ENCODE measurements at places on chromosomes 5 and 9.

GRCh38 chr5:144436007-144436406 lies 265.3 kb downstream of the KCTD16 start:
- no peak for DNase-seq

DNA sequence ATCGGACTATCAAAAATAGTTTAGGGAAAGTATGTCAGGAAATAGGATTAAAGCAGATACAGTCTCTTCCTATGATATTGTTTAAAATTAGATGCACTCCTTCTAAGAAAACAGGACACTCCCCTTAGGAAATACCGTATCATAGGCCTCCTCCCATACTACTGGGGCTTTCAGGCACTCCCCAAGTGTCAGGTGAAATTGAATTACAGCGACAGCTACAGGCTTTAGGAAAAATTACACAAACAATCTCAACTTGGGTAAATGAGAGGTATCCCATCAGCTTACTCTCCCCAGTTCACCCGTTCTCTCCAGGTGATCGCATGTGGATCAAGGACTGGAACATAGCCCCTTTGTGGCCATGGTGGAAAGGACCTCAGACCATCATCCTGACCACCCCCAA lies 110.4 kb upstream of the EPB41L4A start:
- DNase-seq, result no peak

DNA sequence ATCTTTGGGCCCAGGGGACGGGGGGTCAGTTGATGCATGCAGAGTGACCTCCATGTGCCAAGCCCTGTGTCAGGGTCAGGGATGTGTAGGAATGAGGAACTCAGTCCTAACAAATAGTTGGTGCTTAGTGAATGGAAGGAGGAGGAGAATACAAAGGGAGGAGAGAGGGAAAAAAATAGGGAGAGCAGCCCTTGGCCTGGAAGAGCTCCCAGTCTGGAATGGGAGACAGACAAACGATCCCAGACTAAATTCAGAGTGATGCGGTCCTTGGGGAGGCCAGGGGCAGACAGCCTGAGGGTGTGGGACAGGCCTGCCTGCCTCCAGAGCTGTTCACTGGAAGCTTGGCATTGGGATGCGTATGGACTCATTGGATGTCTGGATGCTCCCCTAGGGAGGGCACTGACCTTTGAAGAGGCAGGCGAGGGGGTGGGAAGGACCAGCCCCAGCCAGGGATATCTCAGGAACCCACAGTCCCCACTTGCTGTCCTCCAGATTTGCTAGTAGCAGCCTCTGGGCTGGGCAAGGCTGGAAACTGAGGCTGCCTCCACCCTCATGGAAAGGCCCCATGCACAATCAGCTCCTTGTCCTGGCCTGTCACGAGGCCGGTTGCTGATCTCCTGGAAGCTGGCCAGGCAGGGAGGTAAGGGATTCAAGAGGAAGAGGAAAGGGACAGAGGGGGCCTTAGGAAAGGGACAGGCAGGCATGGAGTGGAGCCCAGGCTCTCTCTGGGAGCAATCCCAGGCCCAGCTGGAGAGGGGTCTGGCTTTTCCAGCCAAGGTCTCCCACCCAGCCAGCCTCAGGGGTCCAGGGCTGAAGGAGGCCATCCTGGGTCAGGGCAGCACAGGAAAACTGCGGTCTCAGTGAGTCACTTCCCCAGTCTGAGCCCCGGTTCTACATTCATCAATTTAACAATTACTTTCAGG lies 69.0 kb upstream of the GGTA1 start:
- DNase-seq, result no peak

DNA sequence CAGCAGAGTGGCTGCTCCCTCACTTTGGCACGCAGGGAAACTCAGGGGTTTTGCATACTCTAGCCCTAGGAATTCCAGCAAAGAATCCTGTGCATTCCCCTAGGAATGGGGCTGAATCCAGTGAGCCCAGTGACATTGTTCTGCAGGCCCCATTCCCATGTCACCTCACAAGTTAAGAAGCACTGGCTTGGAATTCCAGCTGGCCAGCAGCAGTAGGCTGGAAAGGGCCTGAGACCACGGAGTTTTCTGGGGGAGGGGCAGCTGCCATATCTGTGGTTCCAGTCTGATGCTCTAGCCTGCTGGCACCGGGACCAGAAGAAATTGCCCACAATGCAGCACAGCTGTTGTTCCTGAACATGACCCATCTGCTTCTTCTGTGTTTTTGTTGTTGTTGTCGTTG lies 217.6 kb upstream of the DMRTA1 start:
- DNase-seq, result no peak

DNA sequence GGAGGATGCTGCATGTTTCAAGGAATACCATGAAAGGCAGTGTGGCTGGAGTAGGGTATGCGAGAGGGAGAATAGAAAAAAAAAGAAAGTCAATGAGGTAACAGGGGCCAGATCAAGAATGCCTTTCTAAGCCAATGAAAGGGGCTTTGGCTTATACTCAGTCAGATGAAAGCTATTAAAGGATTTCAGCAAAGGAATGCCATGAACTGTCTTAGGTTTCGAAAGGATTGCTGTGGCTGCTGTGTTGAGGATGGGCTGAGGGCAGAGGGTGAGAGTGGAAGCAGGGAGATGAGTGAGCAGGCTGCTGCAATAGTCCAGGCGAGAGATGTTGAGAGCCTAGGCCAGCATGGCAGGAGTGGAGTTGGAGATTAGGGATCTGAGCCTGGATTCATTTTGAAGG lies 135.4 kb upstream of the CKMT2 start:
- DNase-seq, result no peak

DNA sequence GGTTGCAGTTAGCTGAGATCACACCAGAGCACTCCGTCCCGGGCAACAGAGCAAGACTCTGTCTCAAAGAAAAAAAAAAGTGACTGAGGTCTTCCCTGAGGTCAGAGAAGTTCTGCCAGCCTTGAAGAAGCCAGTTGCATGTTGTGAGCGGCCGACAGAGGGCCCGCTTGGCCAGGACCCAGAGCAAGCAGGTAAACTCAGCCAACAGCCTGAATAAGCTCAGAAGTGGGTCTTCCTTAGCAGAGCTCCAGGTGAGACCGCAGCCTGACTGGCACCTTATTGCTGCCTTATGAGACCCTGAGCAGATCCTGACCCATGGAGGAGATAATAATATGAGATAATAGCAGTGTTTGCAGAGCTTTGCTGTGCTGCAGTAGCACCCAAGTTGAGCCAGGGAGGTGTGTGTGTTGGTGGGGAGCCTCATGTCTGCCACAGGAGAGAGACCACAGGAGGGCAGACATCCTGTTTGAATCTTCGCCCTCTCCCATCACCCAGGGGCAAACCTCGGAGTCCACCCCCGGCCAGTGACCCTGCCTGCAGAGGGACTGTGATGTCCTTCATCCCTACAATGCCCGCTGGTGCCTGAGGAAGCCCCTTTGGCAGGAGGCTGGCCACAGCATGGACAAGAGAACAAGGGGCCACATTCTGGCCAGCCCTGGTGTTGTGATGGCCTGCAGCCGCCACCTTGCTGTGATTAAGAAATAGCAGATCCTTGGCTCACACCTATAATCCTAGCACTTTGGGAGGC lies 10.8 kb upstream of the BARX1 start:
- no peak for DNase-seq

DNA sequence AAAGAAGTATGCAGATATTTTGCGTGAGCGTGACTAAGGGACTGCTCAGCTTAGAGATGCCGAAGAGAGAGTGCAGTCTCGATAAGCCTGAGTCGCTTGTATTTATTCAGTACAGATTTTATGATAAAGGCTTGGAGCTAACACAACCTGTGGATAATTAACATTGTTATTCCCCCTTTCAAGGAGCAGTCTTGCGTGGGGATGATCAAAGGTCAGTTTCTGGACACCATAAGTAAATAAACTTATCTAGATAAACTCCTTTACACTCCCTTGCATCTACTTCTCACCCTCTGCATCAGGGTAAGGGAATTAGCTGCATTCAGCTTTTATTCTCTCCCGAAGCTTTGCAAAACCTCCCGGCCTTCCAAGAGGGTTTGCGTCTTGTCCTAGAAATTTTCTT lies 357.8 kb upstream of the ST8SIA4 start:
- no peak for DNase-seq

- no peak for DNase-seq
These were observed 228.1 kb downstream of the NFIB start for GRCh38 chr9:14085810-14086209.

DNA sequence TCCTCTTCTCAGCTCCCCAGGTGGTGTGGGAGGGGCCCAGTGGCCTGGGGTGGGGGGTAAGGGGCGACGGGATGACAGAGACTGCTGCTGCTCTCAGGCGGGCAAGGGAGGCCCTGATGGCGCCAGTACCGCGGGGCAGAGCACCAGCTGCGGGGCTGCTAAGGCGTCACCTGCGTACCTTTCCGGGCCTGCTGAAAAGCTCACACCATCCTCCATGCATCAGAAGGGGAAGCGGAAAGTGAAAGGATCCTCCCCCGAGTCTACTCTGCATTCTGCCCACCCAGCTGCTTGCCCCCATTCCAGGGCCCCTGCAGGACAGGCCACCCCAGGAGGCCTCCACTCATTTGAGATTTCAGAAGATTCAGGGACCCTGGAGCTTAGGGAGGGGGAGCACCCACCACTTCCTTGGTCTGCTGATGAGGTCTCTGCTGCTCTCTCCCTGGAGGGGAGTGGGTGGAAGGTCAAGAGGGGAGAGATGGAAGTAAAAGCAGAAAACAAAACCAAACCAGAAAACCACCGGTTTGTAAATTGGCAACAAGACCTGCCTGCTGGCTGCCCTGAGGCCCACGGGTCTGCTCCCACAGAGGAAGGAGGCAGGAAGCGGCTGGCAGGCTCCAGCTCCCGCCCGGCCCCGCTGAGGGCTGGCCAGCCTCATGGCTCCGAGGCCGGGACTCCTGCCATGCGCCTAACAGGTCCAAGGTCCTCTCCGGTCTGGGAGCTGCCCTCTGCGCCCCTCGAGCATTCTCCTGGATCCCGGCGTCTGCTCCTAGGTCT lies 33.6 kb downstream of the PRRT1B start:
- no peak for DNase-seq

GRCh38 chr5:171577042-171577758 lies 157.8 kb downstream of the FGF18 start:
- no peak for DNase-seq

- no peak for DNase-seq
These were observed 412.5 kb upstream of the POU5F2 start for GRCh38 chr5:94153736-94154450.

DNA sequence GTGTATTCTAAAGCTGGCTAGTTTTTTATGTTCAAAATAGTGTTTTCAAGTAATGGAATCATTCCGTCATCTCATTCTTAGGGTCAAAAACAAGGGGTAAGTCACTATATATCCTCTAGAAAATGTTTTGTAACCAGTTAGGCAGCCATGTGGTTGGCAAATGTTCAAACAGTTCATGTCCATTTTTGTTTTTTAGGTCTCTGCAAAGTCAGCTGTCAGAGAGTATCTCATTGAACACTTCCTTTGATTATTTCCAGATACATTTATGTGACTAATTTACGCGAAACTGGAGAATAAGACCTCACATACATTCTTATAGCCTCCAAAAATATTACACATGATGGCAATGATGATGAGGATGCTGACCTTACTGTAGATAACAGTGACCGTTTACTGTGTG lies 50.4 kb downstream of the TRIO start:
- no peak for DNase-seq
